ENCODE measurements at places on chromosomes 16 and 17.

GRCh38 chr17:74720506-74720905, 7.8 kb upstream of the CD300LF start:
- DNase-seq, result no peak

GRCh38 chr16:63361032-63361624, 1324.9 kb upstream of the CDH8 start:
- DNase-seq, result no peak

DNA sequence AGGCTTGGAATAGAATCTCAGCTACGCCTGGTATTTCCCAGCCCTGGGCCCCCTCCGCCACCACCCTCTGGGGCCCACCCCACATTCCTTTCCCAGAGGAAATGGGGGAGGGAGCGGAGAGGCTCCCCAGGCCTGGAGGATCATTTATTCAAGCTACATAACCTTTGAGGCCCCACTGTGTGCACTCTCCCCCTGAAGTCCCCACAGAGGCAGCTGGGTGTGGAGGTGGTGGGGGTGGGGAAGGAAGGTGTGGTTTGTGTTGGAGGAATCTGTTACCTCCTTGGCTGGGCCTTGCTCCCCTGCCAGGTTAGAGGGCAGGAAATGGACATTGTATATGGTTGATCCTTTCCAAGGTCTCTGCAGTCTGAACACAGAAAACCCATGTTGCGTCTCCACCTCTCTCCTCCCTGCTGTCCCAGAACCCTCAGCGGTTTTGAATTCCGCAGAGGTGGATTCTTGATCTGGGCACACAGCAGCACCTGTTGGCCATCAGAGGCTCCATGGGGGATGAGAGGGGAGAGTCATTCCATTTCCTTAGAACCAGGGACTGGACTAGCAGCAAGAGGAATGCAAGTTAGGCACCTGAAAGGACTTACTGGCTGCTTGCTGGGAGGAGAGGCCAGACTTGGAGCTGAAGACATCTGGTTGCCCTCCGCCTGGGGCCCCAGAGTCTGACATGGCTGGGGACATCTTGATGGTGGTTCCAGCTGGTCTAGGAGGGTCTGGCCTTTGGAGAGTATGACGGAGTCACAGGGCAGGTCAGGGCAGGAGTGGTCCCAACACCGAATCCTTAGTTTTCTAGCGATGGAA, 23.0 kb downstream of the ARHGAP23 start:
- DNase-seq, result no peak

GRCh38 chr17:382644-383533, 30.3 kb upstream of the RPH3AL start:
- no peak for DNase-seq

- no peak for DNase-seq
Measured at GRCh38 chr16:18827890-18828289, 26.5 kb upstream of the ARL6IP1 start.

GRCh38 chr17:28895794-28896447, 1.6 kb downstream of the FLOT2 start:
- DNase-seq, result no peak

- no peak for DNase-seq
Measured at GRCh38 chr16:83878838-83879237, 20.1 kb upstream of the MLYCD start.

DNA sequence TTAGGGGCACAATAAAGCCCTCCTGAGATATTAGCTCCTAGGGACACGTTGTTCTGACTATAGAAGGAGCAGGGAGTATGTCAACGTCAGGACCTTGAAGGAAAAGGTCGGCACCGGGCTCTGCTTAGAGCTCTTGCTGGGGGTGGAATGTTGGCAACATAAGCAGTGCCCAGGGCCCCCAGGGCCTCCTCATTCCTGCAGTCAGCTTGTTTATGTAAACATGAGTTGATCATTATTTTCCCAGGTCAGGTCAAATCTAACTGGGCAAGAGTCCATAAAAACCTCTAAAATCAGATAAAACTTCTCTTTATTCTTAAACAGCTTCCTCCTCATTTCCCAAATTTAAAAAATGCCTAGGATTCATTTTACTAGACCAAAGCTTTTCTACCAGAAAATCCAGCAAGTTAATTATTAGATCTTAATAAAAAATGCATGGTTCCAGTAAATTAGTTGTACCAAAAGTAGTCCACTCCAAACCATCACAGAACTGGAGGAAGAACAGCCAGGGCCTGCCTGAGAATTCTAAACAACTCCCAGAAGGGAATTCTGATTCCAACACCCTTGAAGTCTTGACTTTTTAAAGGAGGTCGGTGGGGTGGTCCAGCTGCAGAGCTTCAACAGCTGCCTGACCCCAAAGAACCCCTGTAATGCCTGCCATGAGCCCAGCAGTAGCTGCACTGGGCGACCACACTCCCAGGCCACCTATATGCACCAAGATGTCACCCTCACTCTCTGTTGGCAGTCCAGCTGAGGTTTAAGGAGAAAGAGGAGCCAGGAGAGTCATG, 54.3 kb downstream of the AMFR start:
- no peak for DNase-seq

- no peak for DNase-seq
Measured at GRCh38 chr16:24027466-24027865, 191.7 kb downstream of the PRKCB start.

GRCh38 chr16:80129791-80130190, 411.0 kb upstream of the DYNLRB2 start:
- no peak for DNase-seq

DNA sequence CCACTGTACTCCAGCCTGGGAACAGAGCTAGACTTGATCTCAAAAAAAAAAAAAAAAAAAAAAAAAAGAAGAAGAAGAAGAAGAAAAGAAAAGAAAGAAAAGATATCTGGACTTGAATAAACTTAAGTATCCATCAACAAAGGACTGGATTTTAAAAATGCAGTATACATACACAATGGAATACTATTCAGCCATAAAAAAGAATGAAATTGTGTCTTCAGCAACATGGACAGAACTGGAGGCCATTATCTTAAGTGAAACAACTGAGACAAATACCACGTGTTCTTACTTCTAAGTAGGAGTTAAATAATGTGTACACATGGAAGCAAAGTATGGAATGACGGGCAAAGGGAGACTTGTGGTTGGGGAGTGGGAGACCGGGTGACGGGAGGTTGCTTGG, 40.1 kb upstream of the MNT start:
- DNase-seq, result no peak

GRCh38 chr16:1662543-1662942, 15.5 kb upstream of the JPT2 start:
- no peak for DNase-seq

GRCh38 chr17:55683550-55684315, 38.9 kb downstream of the TMEM100 start:
- no peak for DNase-seq

- DNase-seq, result no peak
Measured at GRCh38 chr17:50107790-50108414, 12.8 kb downstream of the PDK2 start.

GRCh38 chr17:49515196-49515770, 20.2 kb downstream of the NGFR start:
- DNase-seq, result no peak

DNA sequence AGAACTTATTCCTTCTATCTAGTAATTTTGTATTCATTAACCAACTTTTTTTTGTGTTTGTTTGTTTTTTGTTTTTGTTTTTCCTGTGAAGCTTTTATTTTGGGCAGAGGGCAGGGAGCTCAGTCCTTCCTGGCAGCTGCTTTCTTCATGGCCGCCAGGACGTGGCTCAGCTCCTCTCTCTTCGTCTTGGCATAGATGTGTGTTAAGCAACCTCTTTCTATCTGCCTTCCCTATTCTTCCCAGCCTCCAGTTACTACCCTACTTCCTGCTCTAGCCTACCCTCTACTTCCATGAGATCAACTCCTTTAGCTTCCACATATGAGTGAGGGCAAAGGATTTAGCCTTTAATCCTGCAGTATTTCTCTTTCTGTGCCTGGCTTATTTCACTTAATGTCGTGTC, 8.2 kb upstream of the BRD7 start:
- DNase-seq, result no peak

GRCh38 chr16:59878999-59879398, 1144.9 kb upstream of the GOT2 start:
- DNase-seq, result no peak

GRCh38 chr17:63405741-63406261, 40.3 kb downstream of the CYB561 start:
- DNase-seq, result no peak

GRCh38 chr16:70157477-70158260, 15.9 kb upstream of the CLEC18C start:
- DNase-seq, result no peak

- DNase-seq, result no peak
Measured at GRCh38 chr17:18961634-18962493, 9.9 kb downstream of the SLC5A10 start.

DNA sequence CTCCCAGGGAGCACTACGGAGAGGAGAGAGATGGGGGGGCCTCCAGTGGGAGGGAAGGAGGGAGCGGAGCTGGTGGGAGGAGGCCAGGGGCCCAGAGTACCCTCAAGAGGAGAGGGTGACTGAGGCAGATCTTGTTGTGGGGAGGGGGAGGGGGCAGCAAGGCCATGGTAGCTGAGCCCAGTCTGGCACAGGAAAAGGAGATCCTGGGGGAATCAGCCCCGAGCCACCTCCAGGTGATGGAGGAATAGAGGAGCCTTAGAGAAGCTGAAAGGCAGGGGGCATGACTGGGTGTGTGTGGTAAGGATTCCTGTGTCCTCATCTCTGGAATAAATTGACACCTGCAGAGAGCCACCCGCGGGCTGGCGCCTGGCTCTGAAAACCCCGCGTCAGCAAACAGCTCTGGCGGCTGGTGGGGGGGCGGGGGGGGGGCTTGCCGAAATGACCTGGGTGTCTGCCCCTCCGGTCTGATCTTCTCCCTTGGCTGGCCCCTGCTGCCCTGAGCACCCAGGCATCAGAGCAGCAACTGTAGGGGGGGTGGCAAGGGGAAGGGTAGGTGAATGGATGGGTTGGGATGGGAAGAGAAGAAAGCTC, 1.3 kb upstream of the NLGN2 start:
- DNase-seq, result no peak

GRCh38 chr16:80507538-80507937, 33.3 kb upstream of the DYNLRB2 start:
- DNase-seq, result no peak

DNA sequence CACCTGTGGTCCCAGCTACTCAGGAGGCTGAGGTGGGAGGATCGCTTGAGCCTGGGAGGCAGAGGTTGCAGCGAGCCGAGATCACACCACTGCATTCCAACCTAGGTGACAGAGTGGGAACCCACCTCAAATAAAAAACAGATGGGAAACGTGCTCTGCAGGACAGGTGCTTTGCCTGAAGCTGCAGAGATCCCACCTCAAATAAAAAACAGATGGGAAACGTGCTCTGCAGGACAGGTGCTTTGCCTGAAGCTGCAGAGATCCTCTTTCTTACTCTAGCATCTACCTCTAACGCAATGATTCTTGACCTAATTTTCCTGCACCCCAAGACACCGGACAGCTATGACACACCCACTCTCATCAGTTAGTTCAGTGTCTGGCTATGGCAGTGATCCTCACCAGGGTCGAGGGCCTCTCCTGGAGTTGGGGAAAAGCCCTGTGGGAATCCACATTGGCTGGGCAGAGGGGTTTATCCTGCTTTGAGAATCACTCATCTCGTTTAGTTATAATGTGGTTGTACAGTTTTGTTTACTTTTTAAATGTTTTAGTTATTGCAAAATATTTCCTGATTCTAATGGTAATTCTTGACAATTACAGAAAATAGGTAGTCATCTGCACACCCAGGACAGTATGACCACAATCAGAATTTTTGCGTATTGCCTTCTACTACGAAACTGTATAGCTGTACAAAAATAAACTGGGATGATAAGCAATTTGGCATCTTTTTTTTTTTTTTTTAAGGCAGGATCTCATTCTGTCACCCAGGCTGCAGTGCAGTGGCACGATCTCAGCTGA, 11.4 kb downstream of the VPS53 start:
- no peak for DNase-seq

GRCh38 chr17:57940231-57940630, 15.0 kb downstream of the CUEDC1 start:
- DNase-seq, result no peak

DNA sequence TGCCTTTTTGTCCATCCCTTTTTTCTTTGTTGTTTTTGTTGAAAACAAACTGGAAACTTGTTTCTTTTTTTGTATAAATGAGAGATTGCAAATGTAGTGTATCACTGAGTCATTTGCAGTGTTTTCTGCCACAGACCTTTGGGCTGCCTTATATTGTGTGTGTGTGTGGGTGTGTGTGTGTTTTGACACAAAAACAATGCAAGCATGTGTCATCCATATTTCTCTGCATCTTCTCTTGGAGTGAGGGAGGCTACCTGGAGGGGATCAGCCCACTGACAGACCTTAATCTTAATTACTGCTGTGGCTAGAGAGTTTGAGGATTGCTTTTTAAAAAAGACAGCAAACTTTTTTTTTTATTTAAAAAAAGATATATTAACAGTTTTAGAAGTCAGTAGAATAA, 4.9 kb downstream of the SOX9 start:
- DNase-seq, result no peak

DNA sequence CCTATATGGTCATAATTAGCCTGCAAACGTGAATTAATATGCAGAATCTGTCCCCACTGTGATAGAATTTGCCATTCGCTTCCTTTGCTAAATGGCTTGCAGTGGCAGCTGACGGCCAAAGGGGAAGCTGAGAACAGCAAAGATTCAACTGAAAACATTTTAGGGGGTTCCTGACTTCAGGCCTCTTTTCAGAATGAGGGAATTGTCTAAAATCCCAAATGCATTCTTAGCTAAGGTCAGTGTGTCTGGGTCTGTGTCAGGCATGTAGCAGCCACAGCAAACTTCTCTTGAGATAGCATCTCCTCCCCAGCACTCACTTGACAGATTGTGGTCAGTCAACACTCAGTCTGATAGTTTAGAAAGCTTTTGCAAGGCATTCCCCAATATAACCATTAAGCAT, 701.1 kb downstream of the WWOX start:
- DNase-seq, result no peak

- no peak for DNase-seq
Measured at GRCh38 chr16:21590796-21591195, 8.6 kb upstream of the METTL9 start.

- no peak for DNase-seq
Measured at GRCh38 chr16:89511374-89511773, 3.2 kb downstream of the SPG7 start.

DNA sequence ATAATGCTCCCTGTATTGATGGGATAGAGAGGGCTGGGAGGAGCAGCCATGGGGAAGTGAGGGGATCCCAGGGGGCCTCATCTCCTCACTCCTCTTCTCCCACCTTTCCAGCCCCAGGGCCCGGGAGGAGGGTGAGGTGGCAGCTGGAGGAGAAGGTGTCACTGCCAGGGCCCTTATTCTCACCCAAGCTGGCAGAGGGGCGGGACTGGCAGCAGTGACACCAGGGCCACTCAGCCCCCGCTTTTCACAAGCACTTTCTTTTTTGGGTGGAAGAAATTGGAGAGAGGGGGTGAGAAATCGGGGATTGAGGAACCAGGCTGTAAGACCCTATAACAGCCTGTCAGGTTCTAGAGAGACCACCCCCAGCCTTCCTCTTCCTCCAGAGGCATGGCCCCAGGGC, 2.4 kb upstream of the TBX21 start:
- no peak for DNase-seq

- no peak for DNase-seq
Measured at GRCh38 chr17:79806446-79806760, 9.5 kb upstream of the CBX8 start.

All from effector CD4-positive, alpha-beta T cell (primary cell).